ENCODE measurements at places on chromosomes 3 and 15.
A peak's percentile ranks its signal among the peaks of the same experiment; 100 is the strongest.

- DNase-seq: peak; percentile 88
Observed at GRCh38 chr3:169771497-169772304, 1.5 kb upstream of the MYNN start.

- no peak for DNase-seq
Observed at GRCh38 chr3:41532976-41533375, 333.7 kb downstream of the CTNNB1 start.

DNA sequence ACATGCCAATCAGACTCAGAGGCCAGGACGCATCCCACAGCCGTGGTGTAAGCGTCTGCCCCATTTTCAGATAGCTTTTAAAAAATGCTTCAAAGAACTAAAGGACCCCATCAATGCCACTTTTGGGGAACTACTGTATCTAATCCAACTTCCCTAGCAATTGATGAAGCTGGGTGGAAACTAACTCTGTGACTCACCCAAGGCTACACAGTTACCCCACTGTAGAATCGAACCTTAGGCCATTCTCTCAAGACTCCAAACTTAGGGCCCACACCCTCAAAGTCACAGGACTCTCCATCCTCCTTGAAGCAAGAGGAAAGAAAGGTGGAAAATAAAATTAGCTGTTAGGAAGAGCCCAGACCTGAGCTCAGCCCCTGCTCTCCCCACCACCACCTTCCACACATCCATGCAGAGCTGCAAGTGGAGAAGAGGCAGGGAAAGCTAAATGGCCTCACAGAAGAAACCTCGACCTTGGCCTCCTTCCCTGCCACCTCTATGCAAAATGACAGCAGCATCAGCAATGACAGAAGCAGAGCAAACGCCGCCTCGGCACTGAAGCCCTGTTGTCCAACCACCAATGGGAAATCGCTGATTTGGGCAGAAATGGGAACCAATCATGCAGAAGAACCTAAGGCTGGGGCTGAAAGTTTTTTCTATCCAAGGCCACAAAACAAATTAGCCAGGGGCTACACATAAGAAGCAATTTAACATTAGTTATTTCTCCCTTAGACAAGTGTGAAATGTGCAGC is 22.2 kb downstream of the ANP32A start:
- DNase-seq: no peak

DNA sequence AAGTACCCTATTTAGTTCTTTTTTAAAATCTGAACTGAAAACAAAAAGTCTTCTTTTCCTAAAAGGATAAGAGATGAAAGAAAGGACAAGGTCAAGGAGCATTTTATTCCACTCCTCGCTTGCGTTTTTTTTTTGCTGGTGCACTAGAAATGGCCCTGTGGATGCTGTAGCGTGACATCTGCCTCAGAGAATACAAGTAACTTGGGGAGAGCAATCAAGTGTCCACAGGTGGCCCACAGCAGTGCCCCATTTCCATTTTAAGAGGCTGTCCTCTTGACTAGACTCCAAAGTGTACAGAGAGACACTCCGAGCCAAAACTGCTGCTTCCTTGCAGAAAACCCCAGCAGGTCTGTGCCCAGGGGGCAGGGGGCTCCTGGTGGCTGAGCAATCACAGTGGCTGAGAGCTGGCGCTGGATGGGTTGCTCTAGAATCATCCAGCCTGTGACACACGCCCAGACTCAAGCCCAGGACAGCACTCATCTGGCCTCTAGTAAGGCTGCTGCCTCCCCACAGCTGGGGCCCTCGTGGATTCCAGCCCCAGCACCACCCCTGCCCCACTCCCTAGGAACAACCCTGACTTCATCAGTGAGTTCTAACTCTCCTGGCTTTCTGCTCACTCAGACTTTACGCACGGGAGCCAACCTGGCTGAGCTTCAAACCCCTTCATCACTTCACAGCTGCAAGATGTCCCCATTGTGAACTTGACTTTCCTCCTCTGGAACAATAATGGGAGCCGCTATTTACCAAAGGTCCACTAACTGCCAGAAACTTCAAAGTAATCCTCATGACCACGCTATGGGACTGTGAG is 71.1 kb upstream of the SPATA12 start:
- no peak for DNase-seq

DNA sequence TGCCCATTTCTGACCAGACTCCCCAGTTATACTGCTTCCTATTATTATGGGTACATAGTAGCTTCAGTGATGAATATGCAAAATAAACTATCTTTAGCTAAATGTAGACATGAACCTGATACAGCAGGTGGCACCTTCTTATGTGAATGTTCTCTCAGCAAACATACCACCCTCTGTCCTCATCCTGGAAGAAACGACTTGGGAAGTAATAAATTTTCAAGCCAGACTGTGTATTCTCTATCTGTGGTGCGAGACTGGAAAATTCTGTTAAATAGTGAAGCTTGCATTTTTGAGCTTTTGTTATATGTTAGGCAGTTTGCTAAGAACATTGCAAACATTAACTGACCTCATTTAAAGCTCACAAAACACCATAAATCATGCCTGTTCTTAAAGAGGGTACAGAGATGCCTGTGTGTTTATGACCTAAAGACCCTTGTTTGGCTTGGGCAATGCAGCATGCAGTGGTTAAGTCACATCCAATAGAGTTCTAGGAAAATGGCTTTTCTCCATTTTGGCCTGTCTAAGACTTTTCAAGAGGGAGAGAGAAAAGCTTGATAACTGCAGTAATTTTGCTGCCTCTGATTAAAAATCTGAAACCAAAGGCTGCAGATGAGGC is 287.1 kb downstream of the NEK10 start:
- no peak for DNase-seq

GRCh38 chr3:196883361-196883760 is 15.6 kb downstream of the SENP5 start:
- DNase-seq: no peak

DNA sequence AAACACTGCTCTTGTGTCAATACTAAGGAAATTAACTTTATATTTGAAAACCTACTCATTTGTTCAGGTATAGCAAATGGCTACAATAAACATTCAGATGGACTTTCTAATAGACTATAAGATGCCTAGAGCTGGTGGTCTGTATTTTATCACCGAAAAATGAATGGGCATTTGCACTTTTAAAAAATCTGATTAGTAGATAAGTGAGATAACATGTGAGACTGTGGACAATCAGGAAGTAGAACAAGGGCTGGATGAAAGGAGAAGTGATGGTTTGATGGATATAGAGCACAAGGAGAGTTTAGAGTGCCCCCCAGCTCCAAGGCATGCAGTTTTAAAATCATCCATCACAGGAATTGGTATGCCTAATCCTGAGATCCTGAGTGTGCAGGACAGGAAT is 308.4 kb upstream of the RARB start:
- no peak for DNase-seq

GRCh38 chr15:95261968-95262367 is 1030.6 kb downstream of the MCTP2 start:
- no peak for DNase-seq

- DNase-seq: no peak
Observed at GRCh38 chr3:101816215-101817149, 32.8 kb upstream of the NFKBIZ start.

DNA sequence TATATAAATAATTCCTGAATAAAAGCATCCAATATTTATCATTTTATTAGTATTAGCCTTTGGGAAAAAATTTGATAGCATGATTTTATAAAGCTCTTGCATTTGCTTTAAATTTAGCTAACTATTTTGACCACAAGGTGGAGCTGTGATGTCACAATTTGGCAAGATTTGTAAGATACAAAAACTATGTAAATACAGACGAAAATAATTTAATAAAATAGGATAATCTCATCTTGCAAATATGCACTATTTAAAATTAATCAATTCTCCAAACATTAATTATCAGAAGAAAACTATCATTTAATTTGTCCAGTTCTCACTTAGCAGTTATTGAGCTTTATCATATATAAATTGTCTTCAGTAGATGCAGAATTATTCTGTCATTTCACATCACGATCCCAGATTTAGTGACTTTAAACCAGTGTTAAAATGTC is 95.4 kb downstream of the PLOD2 start:
- DNase-seq: peak; percentile 6

GRCh38 chr15:82621970-82622369 is 25.2 kb downstream of the CPEB1 start:
- DNase-seq: no peak

GRCh38 chr3:10400050-10400748 is 79.3 kb upstream of the SEC13 start:
- no peak for DNase-seq

Measured in DMS153 (cell line).